ENCODE measurements at places on chromosomes 1 and 21.
A peak's percentile ranks its signal among the peaks of the same experiment; 100 is the strongest.

DNA sequence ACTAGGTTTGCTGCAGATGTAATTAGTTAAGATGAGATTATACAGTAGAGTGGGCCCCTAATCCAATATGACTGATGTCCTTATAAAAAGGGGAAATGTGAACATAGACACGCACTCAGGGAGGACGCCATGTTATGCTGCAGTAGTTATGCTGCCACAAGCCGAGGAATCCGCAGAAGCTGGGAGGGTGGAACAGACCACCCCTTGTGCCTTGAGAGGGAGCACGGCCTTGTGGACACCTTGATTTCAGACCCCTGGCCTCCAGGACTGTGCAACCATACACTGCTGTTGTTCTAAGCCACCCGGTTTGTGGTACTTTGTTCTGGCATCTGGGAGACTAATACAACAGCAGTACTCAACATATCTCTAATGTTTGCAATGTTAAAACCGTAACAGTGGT is 57.9 kb upstream of the HIVEP3 start:
- DNase-seq, result no peak

DNA sequence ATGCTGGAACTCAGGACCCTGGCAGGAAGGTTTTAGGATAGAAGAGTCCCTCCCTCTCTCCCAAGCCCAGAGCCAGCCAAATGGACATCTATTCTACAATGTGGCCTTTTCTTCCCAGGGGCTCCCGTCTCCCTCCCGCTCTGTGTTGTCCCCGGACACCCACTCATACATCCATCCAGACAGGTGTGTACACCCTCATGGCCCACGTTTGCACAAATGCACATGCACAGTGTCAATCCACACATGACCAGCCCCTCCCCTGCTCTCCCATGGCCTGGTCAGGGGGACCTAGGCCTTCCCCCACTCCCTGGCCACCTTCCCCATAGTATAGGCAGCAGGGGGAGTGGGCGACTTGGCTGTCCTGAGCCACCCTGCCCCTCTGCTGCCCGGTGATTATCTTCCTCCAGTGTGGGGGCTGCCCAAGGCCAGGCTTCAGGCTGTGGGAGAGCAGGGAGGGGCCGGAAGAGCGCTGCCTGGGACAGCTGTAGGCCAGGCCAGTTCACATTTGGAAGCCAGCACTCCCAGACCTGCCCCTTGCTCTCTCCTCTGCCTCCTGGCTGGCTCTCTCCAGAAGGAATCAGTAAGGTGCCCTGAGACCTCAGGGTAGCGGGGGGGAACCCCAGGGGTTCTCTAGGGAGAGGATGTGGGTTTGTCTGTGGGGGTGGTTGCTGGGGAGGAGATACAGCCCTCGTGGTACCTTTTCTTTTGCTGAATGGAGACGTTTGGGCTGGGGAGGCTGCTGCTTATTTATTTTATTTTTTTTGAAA is 4.1 kb upstream of the PTPN7 start:
- no peak for DNase-seq

DNA sequence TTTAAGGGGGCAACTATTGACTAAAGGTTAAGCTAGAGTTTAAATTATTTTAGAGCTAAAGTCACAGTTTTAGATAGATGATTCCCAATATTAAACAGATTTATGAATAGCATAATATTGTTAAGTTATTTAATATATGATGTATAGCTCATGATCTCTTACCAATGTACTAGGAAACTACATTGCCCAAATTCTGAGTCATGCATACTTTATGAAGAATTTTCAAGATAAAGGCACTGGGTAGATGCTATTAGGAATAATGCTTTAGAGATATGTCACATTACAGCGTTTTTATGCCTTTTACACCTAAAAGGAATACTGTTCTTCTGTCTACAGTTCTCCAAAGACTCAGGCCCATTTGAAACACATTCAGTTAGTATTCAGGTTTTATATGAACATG is 215.1 kb downstream of the NCAM2 start:
- DNase-seq, result no peak

DNA sequence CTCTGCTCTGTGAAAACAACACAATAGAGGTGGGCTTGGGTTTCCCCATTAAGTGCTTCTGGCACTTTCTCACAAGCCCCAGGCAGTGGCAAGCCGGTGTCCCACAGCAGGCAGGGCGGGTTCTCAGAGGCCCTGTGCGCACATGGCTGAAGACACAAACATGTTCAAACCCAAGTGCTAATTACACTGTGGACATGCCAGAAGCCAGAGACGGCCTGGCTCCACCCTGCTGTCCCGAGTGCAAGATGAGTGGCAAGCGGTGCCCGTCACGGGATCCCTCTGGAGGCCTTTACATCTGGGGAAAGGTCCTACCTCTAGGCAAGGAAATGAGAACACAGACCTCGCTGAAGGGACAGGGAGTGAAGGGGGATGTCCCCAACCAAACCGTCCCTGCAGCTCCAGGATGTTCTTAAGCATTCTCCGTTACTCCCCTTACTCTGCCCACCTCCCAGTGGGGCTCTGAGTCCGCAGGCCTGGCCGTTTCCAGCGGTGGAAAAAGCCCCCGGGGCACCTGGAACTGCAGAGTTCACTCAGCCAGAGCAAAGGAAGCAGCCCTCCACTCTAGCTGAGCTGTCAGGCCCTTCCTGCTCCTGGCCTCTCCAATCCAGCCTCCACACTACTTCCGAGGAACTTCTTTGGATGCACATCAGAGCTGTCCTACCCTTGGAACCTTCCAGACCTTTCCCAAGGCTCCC is 57.4 kb downstream of the SLC66A1 start:
- DNase-seq, result no peak

DNA sequence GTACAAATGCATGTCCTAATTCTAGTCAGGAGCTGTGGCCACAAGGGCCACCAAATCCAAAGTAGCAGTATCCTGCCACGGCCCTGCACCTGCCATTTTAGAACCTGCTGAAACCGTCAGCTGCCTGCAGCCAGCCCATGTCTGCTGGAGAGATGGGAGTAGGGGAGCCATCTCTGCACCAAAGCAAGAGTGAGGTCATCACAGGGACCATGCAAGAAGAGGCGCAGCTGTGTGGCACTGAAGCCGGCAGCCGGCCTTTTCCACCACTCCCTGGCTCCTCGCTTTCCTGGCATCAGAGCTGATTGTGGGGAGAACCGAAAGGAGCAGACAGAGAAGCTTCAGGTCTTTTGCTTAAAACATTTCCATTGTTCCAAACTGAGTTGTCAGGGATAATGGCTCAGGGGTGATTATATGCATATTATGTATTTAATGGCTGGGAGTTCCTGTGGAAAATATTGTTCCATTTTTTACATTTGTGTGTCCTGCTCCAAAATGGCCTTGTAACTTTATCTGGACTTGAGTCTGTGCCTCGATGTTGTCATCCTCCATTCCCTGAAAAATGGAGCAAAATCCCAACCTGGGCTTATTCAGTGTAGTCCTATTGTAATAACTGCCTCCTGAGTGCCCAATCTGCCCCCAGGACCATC is 18.7 kb upstream of the NBL1 start:
- no peak for DNase-seq

GRCh38 chr1:225908013-225908640 is 15.9 kb downstream of the PYCR2 start:
- no peak for DNase-seq

DNA sequence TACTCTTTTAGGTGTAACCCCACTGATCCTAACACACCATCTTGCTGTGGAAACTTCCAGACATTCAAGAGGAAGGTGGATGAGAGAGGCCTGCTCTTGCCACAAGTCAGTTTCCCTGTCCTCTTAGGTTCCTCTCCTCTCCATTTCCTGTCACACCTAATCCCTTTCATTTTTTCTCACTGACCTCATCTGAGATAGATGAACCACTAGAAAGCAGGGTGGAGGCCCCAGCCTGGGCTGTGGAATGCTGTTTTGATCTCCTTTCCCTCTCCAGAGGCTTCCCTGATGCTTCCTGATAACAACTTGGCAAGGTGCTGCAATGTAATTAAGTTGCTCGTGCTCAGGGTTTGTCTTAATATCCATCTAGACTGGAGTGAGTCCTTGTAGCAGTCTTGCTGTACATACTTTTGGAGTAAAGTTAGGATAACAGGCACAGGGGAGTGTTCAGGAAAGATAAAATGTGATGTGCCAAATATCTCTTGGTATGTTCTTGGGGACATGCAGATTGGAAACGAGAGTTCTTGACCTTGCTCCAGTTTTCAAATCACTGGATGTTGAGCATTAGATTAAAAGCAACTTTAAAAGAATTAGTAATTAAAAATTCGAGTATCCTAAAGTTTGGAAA is 11.2 kb downstream of the LRRC42 start:
- DNase-seq, result no peak

DNA sequence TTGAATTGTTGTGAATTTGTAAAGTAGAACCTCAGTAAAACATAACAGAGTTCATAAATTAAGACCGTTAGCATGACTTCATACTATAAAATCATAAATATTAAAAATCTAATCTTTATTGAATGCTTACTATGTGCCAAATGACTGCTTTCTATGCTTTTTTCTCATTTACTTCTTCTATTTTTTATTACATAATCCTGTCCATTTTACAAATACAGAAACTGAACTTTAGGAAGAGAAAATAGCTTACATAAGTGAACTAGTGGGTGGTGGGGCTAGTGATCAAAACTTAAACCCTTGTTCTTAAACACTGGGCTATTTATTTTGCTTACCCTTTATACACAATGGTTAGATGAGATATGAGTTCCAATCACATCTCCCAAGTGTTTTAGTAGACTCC is 122.3 kb downstream of the ZC3H11B start:
- no peak for DNase-seq

DNA sequence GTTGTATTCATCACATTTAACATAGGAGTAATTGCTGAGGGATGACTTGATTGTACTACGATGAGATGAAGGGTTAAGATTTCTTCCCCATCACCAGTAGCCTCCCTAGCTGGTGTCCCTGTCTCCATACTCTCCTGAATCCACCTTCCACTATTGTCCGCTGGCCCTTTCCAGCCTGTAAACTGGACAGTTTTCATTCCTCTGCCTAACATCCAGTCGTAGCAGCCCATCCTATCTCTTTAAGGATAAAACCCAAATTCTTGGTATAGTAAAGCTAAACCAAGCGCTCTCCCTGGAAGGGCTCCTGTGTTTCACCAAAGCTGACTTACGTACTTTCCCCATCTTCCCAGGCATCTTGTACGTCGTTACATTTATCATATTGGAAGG is 670 bp downstream of the COX20 start:
- peak; percentile 17 for DNase-seq

All from endothelial cell (in vitro differentiated cells).